ENCODE measurements at places on chromosomes 2 and 18.

GRCh38 chr2:157059036-157059435, 198.5 kb upstream of the GALNT5 start:
- no peak for DNase-seq

DNA sequence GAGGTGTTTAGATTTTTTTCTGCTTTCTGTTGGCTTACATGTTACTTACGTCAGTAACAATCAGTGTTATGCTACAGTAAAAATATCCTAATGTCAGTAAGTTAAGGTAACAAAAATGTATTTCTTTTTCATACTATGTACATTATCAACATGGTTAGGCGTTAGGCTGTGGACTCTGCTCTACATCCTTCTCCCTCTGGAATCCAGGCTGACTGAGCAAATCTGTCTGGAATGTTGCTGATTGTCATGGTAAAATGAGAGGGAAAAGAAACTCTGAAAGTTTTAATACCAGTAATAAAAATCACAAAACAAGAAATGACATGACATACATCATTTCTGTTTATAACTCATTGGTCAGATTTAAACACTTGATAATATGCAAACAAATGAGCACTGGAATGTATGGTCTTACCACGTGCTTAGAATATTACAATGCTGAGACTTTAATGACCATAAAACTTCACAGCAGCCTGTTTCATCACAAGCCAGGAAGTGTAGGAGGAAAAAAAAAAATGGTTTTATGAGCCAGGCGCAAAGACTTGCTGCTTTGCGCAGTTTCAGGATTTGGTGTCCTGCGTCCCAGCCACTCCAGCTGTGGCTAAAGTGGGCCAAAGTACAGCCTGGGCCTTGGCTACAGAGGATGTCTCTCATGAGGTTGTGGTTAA, 252.4 kb downstream of the FSIP2 start:
- DNase-seq, result no peak

- no peak for DNase-seq
Measured at GRCh38 chr18:80010551-80010906, 22.2 kb upstream of the TXNL4A start.

- DNase-seq, result no peak
Measured at GRCh38 chr2:83388804-83389203, 1070.3 kb downstream of the SUCLG1 start.

- no peak for DNase-seq
Measured at GRCh38 chr2:42941633-42942176, 149.3 kb upstream of the HAAO start.

All from activated T-cell treated with anti-CD3 and anti-CD28 coated beads, Interleukin-2, amount 50 U/mL, for 24 hours (primary cell).